ENCODE measurements at places on chromosomes 16 and 17.

GRCh38 chr16:57663917-57664661, 4.0 kb upstream of the ADGRG3 start:
- no peak for DNase-seq

- DNase-seq = no peak
Measured at GRCh38 chr17:77768248-77768852, 190.2 kb upstream of the TNRC6C start.

DNA sequence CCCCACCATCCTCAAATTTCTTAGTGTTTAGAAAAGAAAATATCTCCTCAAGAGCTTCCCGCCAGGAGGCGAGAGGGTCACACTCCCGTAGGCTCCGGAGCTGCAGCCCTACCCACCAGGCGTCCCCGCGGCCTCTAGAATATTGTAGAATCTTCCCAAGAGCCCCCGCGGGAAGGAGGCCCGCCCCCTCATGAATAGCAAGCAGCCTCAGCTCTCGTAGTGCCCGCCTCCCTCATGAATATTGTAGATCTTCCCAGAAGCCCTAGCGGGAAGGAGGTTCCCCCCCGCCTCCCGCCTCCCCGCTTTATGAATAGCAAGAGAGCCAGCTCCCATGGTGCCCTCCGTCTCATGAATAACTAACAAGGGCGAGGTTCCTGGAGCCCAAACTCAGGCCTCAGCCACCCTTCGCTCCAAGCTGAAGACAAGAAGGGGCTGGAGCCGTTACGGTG, at the start of gene FBXO47:
TSS of gene FBXO47 (minus strand) at position 114 of the 449 bp plus-strand sequence. CDS start 4,378 bp downstream, outside the sequence.
- DNase-seq = peak; percentile 43

- no peak for DNase-seq
Measured at GRCh38 chr17:81928544-81929252, 1.2 kb upstream of the MAFG start.

DNA sequence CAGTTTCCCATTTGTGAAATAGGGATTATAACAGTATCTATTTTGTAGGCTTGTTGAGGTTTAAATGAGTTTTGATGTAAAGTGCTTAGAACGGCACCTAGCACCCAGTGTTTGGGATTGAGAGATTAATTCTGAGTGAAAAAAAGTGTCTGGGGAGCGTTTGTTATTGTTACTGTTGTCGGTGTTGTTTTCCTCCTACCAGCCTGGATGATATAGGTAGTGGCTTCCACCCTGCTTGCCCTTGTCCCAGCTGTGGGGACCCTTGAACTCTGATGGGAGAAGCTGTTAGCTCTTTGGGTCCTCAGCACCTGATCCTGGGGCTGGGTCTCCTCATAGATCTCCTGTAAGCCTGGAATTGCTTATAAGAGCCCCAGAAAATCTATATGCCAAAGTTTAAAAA, 4.9 kb downstream of the FMNL1 start:
- DNase-seq = no peak

DNA sequence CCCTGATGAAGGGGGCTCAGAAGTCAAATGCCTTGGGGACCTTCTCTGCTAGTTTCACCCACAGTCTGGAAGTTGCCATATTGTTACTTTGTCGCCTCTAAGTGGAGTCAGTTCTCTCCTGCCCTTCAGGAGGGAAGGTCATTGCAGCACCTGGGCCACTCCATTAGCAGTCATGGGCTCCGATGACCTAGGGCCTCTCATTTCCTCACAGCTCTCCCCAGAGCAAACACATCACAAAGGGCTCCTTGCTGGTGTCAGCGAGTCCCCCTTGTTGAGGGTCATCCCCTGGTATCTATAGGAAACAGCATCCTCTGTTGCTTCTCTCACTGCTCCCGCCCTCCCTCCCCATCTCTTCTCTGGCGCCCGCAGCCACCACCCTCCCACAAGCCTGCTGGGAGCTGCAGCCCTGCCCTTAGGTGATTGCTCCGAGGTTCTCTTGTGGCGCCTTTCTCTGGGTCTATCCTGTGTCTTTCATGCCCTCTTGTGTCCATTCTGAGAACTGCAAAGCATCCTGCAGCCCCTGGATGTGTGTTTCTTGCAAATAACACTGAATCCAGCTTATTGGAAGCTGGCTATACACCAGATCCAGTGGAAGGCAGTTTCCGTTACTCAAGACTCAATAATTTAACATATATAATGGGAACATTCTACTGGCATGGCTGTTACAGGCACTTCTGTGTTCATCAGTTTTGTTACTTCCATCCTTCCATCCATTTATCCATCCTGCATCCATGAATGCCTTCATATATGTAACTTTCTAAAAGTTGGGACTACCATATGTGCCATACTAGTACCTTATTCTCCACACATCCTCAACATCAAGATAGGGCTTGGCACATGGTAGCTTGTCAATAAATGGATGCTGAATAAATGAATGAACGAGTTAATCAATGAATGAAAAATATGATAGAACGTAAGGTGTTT, 21.2 kb downstream of the PDILT start:
- peak; percentile 40 for DNase-seq

DNA sequence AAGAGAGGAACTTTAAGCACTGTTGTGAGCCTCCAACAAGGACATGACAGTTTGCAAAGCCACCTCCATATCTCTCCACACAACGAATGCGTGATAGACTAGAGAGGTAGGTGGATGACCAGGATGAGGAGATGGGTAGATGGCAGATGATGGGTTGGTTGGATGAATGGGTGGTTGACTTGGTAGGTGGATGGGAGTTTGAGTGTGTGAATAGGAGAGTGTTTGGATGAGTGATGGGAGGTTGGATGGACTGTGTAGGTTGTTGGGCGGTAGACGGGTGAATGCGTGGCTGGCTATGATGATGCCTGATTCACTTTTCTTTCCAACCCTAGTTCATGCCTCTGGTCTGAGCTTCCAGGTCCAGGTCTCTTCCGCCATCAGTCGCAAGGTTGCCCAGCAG, 4.1 kb downstream of the CDH16 start:
- DNase-seq = no peak

DNA sequence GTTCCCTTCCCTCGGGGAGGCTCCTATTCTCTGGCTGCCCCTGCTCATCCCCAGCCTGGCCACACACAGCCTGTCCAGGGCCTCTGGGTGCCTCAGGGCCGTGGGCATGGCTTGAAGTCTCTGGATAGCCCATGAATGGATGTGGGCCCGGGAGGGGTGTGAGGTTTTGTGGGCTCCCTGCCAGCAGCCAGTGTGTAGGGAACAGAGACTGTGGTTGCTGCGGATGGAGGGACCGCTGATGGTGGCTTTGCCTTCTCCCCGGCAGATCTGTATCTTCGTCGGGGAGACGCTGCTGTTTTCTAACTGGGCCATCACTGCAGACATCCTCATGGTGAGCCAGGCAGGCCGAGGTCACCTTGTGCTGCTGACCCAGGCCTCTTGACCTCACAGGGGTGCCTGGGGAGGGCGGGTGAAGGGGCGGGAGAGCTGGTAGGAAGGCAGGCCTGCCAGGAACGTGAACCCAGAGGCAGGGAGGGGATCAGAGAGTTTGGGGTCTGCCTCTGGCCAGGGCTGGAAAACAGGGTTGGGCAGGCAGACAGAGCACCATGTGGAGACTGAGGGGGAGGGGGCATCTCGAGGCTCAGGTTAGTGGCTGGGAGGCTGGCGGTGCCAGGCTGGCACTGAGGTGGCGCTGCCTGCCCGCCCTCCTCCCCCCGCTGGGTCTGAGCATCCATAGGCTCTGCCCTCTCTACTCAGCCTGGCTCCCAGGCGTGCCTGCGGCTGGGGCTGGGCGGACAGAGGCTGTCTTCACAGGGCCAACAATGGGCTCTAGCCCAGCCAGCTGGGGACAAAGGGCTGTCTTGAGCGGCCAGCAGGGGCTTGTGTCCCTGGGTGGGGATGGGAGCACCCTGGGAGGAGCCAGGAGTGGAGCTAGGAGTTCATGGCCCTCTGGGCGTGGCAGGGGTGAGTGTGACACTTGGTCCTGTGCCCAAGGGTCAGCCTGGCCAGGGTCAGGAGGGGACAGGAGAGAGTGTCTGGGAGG, 21.4 kb downstream of the MYBBP1A start:
- no peak for DNase-seq

Measured in GM18507 (cell line).